ENCODE measurements at places on chromosomes 13 and 19. TPM values are rescaled to one million over a fixed set of nuclear protein-coding genes. Genes with fewer than 3 reads are reported as not detected.

- H3K27me3 ChIP-seq: no peaks in the 10 kb centered on the region
- no peaks in the 10 kb centered on the region for H3K4me1 ChIP-seq
- no peaks in the 10 kb centered on the region for H3K36me3 ChIP-seq
- H3K27ac ChIP-seq: no peak overlapping the region
Observed at GRCh38 chr19:45331411-45331810, 8.7 kb upstream of the CKM start.

DNA sequence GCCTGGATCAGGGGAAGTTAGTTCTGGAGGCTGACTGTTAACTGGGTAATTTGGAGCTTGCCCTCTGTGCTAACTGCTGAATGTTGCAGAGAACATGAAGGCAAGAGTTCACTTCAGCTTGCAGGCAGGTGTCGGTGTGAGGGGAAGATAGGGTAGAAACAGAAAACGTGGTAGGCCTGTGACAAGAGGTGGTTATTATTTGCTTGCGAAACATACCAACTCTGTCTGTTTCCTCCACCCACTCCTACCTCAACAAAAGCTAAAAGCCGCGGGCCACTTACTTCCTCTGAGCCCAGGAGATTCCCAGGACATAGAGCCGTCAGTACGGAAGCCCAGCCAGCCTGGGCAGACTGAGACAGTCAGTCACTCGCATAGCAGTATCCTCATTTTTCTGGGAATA is 119.2 kb upstream of the ABCC4 start:
- H3K27ac ChIP-seq: no peak overlapping the region
- no peaks in the 10 kb centered on the region for H3K27me3 ChIP-seq
- H3K36me3 ChIP-seq: no peaks in the 10 kb centered on the region
- DNase-seq: no peak
- no peak overlapping the region for H3K4me3 ChIP-seq

SBK2 gene
- not detected for total RNA-seq

TCF3 gene
- 49.2 TPM for total RNA-seq

- H3K4me1 ChIP-seq: peaks cover 8% of the 10 kb centered on the region
- no peaks in the 10 kb centered on the region for H3K27me3 ChIP-seq
- peaks cover 43% of the 10 kb centered on the region for H3K36me3 ChIP-seq
- H3K4me3 ChIP-seq: no peak overlapping the region
- H3K27ac ChIP-seq: no peak overlapping the region
Observed at GRCh38 chr13:110902370-110902769, 12.5 kb downstream of the ANKRD10 start.

SIX5 gene
- 6.6 TPM for total RNA-seq

DNA sequence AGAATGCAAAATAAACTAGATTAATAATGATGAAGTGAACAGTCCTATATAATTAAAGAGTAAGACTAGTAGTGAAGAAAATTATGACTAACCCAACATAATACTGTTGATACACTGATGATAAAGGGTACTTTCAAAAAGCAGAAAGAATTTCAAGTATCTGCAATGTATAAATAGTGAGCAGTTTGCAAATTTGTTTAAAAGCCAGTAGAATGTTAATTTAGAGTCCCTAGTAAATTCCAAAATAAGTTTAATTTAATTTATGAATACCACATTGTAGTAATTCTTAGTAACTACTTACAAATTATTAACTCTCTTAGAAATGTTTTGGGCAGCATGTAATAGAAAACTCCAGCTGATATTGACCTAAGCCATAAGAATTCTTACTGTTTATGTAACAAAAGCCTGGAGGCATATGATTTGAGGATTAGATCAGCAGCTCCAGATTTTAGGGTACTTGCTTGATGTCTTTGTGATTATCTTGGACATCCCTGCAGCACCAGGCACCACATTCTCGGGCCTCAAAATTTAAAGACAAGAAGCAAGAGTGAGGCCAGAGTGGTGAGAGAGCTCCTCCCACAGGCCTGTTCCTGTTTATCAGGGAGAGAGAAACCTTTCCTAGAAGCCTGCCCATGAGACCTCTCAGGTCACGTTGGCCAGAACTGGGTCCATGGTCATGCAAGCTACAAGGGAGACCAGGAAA is 67.6 kb upstream of the TDRD3 start:
- no peaks in the 10 kb centered on the region for H3K27me3 ChIP-seq
- no peak overlapping the region for H3K4me3 ChIP-seq
- H3K4me1 ChIP-seq: no peaks in the 10 kb centered on the region
- H3K36me3 ChIP-seq: no peaks in the 10 kb centered on the region

DNA sequence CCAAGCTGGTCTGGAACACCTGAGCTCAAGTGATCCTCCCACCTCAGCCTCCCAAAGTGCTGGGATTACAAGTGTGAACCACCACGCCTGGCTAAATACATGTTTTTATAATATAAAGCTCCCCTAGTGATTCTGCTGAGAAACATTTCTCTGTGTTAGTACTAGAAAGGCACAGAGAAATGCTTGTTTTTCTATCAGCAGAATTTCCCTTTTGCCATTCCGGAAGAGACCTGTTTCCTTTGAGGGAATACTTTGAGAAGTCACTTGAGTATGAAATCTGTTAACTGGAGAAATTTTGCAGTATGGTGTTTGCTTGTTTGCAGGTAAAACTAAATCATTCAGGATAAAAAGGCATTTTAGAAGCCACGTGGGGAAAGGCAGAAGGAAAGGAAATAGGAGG is 4.4 kb upstream of the NLRP12 start:
- no peak overlapping the region for H3K27ac ChIP-seq
- DNase-seq: no peak
- H3K4me1 ChIP-seq: no peaks in the 10 kb centered on the region
- H3K36me3 ChIP-seq: no peaks in the 10 kb centered on the region
- H3K27me3 ChIP-seq: no peaks in the 10 kb centered on the region
- H3K4me3 ChIP-seq: no peak overlapping the region

- peak; percentile 80 for DNase-seq
- H3K27ac ChIP-seq: no peak overlapping the region
- no peaks in the 10 kb centered on the region for H3K36me3 ChIP-seq
- H3K4me1 ChIP-seq: no peaks in the 10 kb centered on the region
Observed at GRCh38 chr19:51158474-51159129, 16.5 kb downstream of the SIGLEC7 start.

C19orf73 gene
- 4.6 TPM for total RNA-seq

- no peak overlapping the region for H3K27ac ChIP-seq
- H3K27me3 ChIP-seq: no peaks in the 10 kb centered on the region
- no peaks in the 10 kb centered on the region for H3K4me1 ChIP-seq
- DNase-seq: peak; percentile 75
- no peak overlapping the region for H3K4me3 ChIP-seq
Observed at GRCh38 chr19:2711172-2711874, 8.8 kb upstream of the GNG7 start.

DNA sequence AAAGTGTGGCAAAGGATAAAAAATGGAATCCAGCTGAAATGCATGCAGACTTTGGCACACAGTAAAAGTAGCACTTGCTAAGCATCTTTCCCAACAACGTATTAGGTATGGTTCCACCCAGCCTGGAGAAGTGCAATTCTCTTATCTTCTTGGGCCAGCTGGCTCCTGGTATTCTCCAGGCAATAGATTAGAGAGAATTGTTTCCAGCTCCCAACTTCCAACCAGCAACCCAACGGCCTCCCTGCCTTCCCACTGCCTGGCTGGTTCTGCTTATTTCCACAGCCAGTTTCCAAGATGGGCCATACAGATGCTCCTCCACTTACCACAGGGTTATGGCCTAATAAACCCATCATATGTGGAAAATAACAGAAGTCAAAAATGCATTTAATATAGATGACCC is 133.4 kb downstream of the OXGR1 start:
- H3K4me3 ChIP-seq: no peak overlapping the region
- H3K27ac ChIP-seq: no peak overlapping the region
- no peaks in the 10 kb centered on the region for H3K27me3 ChIP-seq

- H3K27me3 ChIP-seq: no peaks in the 10 kb centered on the region
- no peak overlapping the region for H3K4me3 ChIP-seq
- peaks cover 12% of the 10 kb centered on the region for H3K4me1 ChIP-seq
- H3K27ac ChIP-seq: no peak overlapping the region
- no peaks in the 10 kb centered on the region for H3K36me3 ChIP-seq
Observed at GRCh38 chr13:31207661-31208552, 8.1 kb downstream of the B3GLCT start.

ZNF507 gene
- 43.7 TPM for total RNA-seq

DNA sequence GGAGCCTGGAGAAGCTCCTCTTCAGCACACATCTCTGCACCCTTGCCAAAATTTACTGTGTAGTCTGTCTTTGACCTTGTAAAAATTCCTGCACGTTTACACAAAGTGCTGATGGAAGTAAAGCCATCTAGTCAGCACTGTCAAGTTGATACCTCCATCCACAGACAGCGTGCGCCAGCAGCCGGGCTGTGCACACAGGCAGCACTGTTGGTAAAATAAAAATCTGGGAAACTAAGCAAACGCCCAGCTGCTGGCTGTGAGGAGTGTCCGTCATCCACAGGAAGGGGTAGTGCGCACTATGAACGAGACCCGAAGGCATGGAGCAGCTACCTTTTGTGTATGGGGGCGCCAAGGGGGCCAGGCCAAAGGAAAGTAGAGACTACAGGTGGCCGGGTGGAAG is 17.4 kb upstream of the SIGLEC11 start:
- no peak overlapping the region for H3K27ac ChIP-seq
- H3K27me3 ChIP-seq: no peaks in the 10 kb centered on the region
- no peaks in the 10 kb centered on the region for H3K4me1 ChIP-seq
- no peak for DNase-seq
- no peak overlapping the region for H3K4me3 ChIP-seq

ZNF57 gene
- total RNA-seq: 24.1 TPM

DNA sequence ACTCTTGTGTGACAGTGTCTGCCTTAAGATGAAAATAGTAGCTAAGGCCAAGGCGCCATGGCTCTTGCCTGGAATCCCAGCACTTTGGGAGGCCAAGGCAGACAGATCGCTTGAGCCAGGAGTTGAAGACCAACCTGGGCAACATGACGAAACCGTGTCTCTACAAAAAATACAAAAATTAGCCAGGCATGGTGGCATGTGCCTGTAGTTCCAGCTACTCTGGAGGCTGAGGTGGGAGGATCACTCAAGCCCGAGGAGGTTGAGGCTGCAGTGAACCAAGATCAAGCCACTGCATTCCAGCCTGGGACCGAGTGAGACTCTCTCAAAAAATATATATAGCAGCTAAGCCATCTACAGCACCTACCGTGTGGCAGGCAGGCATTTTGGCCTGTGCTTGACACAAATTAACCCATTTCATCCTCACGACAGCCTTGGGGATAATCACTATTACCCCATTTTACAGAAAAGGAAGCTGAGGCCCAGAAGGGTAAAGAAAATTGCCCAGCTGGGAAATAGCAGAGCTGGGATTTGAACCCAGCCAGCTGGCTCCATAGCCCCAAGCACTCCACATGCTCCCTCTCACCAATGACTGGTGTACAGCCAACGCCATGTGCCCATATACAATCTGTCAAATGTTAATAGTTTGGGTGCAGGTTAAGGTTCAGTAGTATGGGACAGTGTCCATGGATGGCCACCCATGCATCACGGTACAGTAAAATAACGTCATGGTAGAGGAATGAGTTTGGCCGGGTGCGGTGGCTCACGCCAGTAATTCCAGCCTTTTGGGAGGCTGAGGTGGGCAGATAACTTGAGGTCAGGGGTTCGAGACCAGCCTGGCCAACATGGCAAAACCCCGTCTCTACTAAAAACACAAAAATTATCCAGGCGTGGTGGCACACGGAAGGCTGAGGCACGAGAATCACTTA is 3.1 kb downstream of the SLC1A5 start:
- peaks cover 33% of the 10 kb centered on the region for H3K4me1 ChIP-seq
- H3K27ac ChIP-seq: peak overlapping the region; percentile 80
- H3K27me3 ChIP-seq: no peaks in the 10 kb centered on the region
- H3K4me3 ChIP-seq: peak overlapping the region; percentile 89
- no peak for DNase-seq
- no peaks in the 10 kb centered on the region for H3K36me3 ChIP-seq

CCDC8 gene
- total RNA-seq: 2.5 TPM

PLA2G4C gene
- 12.6 TPM for total RNA-seq

- no peaks in the 10 kb centered on the region for H3K27me3 ChIP-seq
- no peak overlapping the region for H3K27ac ChIP-seq
- no peaks in the 10 kb centered on the region for H3K36me3 ChIP-seq
- peaks cover 4% of the 10 kb centered on the region for H3K4me1 ChIP-seq
- no peak overlapping the region for H3K4me3 ChIP-seq
Observed at GRCh38 chr13:44230071-44230470, 143.6 kb upstream of the SERP2 start.

DNA sequence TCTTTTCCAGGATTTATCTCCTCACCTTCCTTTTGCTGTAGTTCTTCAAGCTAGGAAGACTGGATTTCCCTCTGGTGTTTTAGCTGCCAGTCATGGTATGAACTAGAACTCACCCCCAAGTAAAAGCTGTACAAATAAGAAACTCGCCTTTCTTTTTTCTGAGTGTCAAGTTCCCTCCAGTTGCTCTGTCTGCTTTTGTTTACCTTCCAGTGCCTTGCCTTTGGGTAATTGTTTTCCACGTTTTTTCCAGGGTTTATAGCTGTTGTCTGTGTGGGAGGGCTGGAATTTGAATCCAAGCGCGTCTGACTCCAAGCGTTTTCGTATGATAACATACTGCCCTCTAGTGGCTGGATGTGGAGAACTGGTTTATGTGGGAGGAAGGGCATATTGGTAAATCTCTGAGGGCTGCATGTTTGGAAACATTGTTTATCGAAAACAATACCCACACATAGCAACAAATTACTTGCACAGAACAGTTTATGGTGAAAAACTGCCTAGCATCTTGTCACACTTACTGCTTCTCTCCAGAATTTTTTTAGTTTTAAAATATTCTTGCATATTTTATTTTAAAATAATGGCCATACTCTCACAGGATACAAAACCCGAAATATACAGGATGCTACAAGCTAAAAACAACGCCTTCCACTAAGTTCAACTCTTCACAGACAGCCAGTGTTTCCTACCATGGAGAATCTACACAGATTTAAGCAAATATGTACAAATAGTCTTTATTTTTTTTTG is 19.2 kb downstream of the RCN3 start:
- H3K4me1 ChIP-seq: peaks cover 2% of the 10 kb centered on the region
- H3K4me3 ChIP-seq: no peak overlapping the region
- DNase-seq: peak; percentile 83
- no peak overlapping the region for H3K27ac ChIP-seq

- peak; percentile 78 for DNase-seq
- no peak overlapping the region for H3K4me3 ChIP-seq
- H3K36me3 ChIP-seq: no peaks in the 10 kb centered on the region
- no peak overlapping the region for H3K27ac ChIP-seq
Observed at GRCh38 chr19:5031231-5032100, 62.6 kb downstream of the KDM4B start.

GNG7 gene
- total RNA-seq: 1.2 TPM

GRCh38 chr19:16381756-16382401 is 57.3 kb downstream of the KLF2 start:
- H3K27ac ChIP-seq: peak overlapping the region; percentile 69
- H3K4me3 ChIP-seq: no peak overlapping the region
- no peaks in the 10 kb centered on the region for H3K4me1 ChIP-seq
- no peak for DNase-seq

ZNF571 gene
- 2.5 TPM for total RNA-seq

- H3K27me3 ChIP-seq: no peaks in the 10 kb centered on the region
- no peaks in the 10 kb centered on the region for H3K36me3 ChIP-seq
- H3K27ac ChIP-seq: no peak overlapping the region
- H3K4me1 ChIP-seq: no peaks in the 10 kb centered on the region
- H3K4me3 ChIP-seq: no peak overlapping the region
- no peak for DNase-seq
Observed at GRCh38 chr13:50412046-50412617, 396.9 kb downstream of the KCNRG start.

- no peak overlapping the region for H3K4me3 ChIP-seq
- H3K36me3 ChIP-seq: no peaks in the 10 kb centered on the region
- no peaks in the 10 kb centered on the region for H3K27me3 ChIP-seq
- no peaks in the 10 kb centered on the region for H3K4me1 ChIP-seq
Observed at GRCh38 chr13:71632206-71632605, 234.8 kb downstream of the DACH1 start.

- no peak for DNase-seq
- H3K27ac ChIP-seq: no peak overlapping the region
Observed at GRCh38 chr19:43718627-43719377, 2.9 kb downstream of the IRGC start.
